Fibroblast of lung (primary cell): ENCODE measurements at places on chromosomes 12 and 14.
A peak's percentile ranks its signal among the peaks of the same experiment; 100 is the strongest.

DNA sequence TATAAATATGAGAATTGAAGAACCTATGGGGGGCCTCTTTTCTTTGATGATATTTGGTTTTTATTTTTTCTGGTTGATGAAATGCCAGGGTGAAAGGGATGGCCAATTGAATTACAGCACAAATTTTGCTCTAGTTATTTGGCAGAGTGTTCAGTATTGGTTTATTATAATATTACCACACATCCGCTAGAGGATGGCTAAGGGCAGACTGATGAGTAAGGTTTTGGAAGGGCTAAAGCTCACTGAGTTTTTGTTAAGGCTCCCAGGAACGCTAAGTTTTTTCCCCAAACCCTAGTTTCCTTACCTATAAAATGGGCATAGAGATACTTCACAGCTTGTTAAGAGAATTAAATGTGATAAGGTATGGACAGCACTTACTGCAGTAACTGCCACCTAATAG lies 34.3 kb upstream of the LRRC10 start:
- no peak for DNase-seq

GRCh38 chr12:116999066-116999465 lies 88.3 kb downstream of the FBXW8 start:
- DNase-seq, result no peak

GRCh38 chr12:46468160-46468559 lies 95.6 kb upstream of the SLC38A2 start:
- DNase-seq, result no peak

DNA sequence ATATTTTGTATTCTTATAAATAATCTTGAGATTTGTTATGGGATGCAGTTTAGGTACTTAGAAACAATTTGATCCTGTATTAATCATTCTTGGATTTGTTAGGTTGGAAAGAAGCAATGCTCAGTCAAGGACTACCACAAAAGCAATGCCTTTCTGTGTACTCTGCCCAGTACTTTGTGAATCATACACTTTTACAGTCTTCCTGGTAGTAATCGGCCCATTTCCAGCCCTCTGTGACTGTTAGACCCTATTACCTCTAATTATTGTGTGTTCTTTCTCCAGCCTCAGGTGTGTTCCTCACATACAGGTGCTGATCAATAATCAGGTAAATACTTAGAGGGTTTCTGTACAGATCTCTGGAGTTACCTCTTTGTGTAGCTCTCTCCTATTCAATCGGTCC lies 609.0 kb downstream of the KCNH5 start:
- DNase-seq, result peak; percentile 15

DNA sequence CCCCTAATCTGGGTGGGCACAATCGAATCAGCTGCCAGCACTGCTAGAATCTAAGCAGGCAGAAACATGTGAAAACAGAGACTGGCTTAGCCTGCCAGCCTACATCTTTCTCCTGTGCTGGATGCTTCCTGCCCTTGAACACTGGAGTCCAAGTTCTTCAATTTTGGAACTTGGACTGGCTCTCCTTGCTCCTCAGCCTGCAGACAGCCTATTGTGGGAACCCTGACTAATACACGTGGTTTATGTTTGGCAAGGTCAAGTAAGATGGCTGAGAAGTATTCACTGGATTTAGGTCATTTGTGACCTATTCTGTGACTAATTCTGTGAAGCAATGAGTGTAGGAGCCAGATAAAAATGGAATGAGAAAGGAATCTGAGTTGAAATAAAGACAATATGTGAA lies 11.0 kb downstream of the GPR135 start:
- DNase-seq, result peak; percentile 96

DNA sequence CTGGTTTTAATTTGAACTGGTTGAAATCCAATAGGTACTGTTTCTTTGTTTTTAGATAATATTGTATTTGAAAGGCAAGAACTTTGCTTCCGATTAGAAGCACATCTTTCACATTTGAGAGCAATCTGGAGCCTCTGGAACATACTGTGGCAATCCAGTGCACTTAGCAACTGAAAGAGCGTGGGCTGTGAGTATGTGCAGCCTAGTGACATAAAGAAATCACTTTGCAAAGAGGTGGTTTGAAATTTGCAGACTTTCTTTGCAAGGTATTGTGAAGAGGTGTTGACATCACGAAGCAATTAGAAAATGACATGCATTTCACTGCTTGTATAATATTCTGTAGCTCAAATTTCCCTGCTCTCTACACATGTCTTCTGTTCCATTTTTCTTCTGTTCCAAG lies 23.5 kb upstream of the CFAP54 start:
- no peak for DNase-seq

GRCh38 chr12:52199294-52199919 lies 7.6 kb upstream of the KRT80 start:
- no peak for DNase-seq
